ENCODE measurements at places on chromosomes 5 and 9. TPM values are rescaled to one million over a fixed set of nuclear protein-coding genes. Genes with fewer than 3 reads are reported as not detected.

Gene NUDT12
- total RNA-seq, result 22.4 TPM

Gene SLC25A51
- 32.2 TPM for total RNA-seq

Gene PCDHB12
- 4.1 TPM for total RNA-seq

Gene CTSL
- 20.6 TPM for total RNA-seq

Gene PTPRD
- total RNA-seq, result 85.8 TPM

Gene CORO2A
- 15.7 TPM for total RNA-seq

Gene FAM153A
- not detected for total RNA-seq

Gene TPD52L3
- total RNA-seq, result not detected

Gene GPR151
- not detected for total RNA-seq

Gene ZNF79
- 12.7 TPM for total RNA-seq

Gene TAF11L3
- total RNA-seq, result not detected

Measured in Peyer's patch (tissue), 4 donors.